Neural crest cell (in vitro differentiated cells): ENCODE measurements at places on chromosomes 5 and 9.

- H3K4me1 ChIP-seq, result no peaks in the 10 kb centered on the region
- H3K36me3 ChIP-seq, result no peaks in the 10 kb centered on the region
- no peak overlapping the region for H3K4me3 ChIP-seq
- H3K27ac ChIP-seq, result no peak overlapping the region
- H3K27me3 ChIP-seq, result no peaks in the 10 kb centered on the region
Measured at GRCh38 chr5:102532123-102532522, 33.3 kb upstream of the SLCO6A1 start.

DNA sequence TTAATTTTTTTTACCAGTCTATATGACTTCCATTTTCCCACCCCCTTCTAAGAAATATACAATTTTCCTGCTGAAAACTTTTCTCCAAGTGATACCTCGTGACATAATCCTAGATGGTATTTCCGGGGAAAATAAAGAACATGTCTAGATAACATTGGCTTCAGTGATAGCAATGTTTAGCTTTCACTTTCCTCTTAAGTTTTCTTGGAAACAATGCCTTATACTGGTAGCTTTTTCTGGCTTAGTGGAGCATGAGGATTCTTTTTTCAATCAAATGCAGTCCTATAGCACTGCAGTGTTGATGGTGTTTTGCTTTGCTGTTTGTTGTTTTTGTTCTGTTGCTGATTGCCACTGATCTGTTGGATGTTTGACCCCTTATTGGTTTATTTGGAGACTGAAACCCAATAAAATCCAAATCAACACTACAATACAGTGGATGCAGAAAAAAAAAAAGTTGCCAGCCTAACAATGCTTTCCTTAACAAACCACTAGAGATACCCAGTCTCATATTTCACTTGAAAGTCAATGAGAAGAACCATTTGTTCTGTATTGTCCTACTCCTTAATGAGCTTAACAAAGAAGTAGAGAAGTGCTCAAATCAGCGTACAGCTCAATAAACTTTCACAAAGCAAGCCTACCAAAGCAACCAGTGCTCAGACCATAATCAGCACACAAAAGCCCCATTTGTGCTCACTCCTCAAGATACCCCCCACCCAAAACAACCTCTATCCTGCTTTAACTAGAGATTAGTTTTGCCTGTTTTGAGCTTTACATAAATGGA lies 74.2 kb upstream of the GRAMD2B start:
- DNase-seq, result no peak
- peak overlapping the region; percentile 71 for H3K27ac ChIP-seq
- peaks cover 59% of the 10 kb centered on the region for H3K4me1 ChIP-seq

GRCh38 chr5:137398751-137399150 lies 100.4 kb downstream of the SPOCK1 start:
- H3K27ac ChIP-seq, result no peak overlapping the region
- H3K4me3 ChIP-seq, result no peak overlapping the region
- H3K36me3 ChIP-seq, result no peaks in the 10 kb centered on the region
- no peaks in the 10 kb centered on the region for H3K4me1 ChIP-seq

GRCh38 chr5:100900796-100901781 lies 2.0 kb downstream of the ST8SIA4 start:
- H3K27ac ChIP-seq, result peak overlapping the region; percentile 82
- DNase-seq, result peak; percentile 31
- no peaks in the 10 kb centered on the region for H3K36me3 ChIP-seq
- peaks cover 61% of the 10 kb centered on the region for H3K27me3 ChIP-seq

DNA sequence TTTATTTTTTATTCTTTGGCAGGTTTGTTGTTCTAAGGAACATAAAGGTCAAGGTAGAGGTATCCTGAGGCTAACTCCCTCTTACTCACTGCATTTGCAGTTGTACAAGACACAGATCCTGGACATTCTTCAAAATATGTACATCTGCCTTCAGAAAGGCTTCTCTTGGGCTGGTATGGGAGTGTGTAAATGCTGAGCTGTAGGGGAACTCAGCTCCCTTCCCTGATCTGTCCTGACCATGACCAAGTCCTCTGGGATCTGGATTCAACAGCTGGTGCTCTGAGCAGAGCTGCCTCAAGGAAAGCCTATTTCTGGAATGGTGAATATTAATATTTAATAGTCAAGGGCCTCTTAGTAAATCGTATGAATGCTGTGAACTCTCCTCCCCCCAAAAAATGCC lies 117.4 kb downstream of the PRKACG start:
- peak overlapping the region; percentile 6 for H3K27ac ChIP-seq
- no peak overlapping the region for H3K4me3 ChIP-seq
- H3K27me3 ChIP-seq, result peaks cover 4% of the 10 kb centered on the region
- DNase-seq, result no peak

GRCh38 chr5:165370794-165371193 lies 1865.4 kb downstream of the MAT2B start:
- no peaks in the 10 kb centered on the region for H3K27me3 ChIP-seq
- no peak for DNase-seq
- H3K4me1 ChIP-seq, result no peaks in the 10 kb centered on the region
- no peak overlapping the region for H3K4me3 ChIP-seq
- H3K27ac ChIP-seq, result no peak overlapping the region

DNA sequence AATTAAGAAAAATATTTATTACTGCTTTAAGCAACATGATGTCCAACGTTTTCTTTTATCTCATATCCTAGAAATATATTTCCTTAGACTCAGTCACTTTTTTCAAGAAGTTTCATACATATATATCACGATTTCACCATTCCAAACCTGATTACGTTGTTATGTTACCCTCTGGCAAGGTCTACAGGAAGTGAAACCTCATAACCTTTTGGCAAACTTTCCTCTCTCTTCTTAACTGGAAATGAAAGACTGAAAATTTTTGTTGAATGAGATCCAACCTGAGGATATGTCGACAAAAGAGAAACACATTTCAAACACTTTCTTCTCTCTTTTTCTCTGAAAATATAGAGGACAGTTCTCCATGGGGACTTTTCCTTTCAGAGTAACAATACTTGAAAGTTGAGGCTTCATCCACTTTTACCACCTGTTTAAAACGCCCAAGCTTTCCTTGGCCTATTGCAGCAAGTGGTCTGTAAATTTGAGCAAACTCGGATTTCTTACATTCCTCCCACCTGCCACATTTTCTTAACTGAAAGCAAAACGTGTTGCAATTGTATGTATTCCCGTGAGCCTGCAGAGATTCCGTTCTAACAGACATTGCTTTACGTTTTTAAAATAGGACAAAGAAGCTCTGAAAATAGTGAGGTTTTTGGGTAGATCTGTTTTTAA lies 298.1 kb downstream of the CETN3 start:
- H3K4me1 ChIP-seq, result peaks cover 11% of the 10 kb centered on the region
- H3K4me3 ChIP-seq, result no peak overlapping the region
- peaks cover 4% of the 10 kb centered on the region for H3K36me3 ChIP-seq
- H3K27me3 ChIP-seq, result no peaks in the 10 kb centered on the region
- H3K27ac ChIP-seq, result no peak overlapping the region

GRCh38 chr5:153211076-153211475 lies 279.4 kb upstream of the GRIA1 start:
- H3K27me3 ChIP-seq, result peaks cover 90% of the 10 kb centered on the region
- H3K4me1 ChIP-seq, result peaks cover 10% of the 10 kb centered on the region
- peaks cover 2% of the 10 kb centered on the region for H3K36me3 ChIP-seq
- H3K27ac ChIP-seq, result no peak overlapping the region

- H3K27ac ChIP-seq, result no peak overlapping the region
- DNase-seq, result no peak
Measured at GRCh38 chr5:141915881-141916336, 7.8 kb upstream of the DELE1 start.

DNA sequence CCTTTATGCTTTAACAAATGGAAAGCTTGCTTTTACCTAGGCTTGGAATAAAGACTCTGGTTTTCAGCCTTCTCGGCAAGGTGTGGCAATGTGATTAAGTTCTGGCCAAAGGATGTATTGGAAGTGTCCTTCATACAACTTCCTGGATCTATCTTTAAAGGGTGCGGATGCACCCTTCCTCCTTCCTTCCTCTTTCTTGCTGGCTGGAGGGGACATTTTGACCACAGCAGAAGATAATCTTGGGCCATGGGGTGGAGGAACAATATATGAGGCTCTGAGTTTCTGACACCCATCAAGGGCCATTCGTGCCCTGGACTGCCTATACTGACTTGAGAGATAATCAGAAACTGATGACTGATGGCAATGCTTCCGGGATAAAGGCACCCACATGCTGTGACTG lies 145.7 kb downstream of the ACER2 start:
- no peak overlapping the region for H3K4me3 ChIP-seq
- DNase-seq, result no peak
- peaks cover 11% of the 10 kb centered on the region for H3K4me1 ChIP-seq
- H3K36me3 ChIP-seq, result peaks cover 4% of the 10 kb centered on the region
- H3K27ac ChIP-seq, result no peak overlapping the region

- no peaks in the 10 kb centered on the region for H3K4me1 ChIP-seq
- no peak overlapping the region for H3K4me3 ChIP-seq
- no peaks in the 10 kb centered on the region for H3K27me3 ChIP-seq
- peaks cover 37% of the 10 kb centered on the region for H3K36me3 ChIP-seq
- no peak for DNase-seq
Measured at GRCh38 chr5:151799407-151799806, 27.7 kb downstream of the G3BP1 start.

- H3K27ac ChIP-seq, result no peak overlapping the region
- DNase-seq, result no peak
- no peaks in the 10 kb centered on the region for H3K4me1 ChIP-seq
- no peak overlapping the region for H3K4me3 ChIP-seq
Measured at GRCh38 chr5:22572941-22573340, 280.2 kb downstream of the CDH12 start.

DNA sequence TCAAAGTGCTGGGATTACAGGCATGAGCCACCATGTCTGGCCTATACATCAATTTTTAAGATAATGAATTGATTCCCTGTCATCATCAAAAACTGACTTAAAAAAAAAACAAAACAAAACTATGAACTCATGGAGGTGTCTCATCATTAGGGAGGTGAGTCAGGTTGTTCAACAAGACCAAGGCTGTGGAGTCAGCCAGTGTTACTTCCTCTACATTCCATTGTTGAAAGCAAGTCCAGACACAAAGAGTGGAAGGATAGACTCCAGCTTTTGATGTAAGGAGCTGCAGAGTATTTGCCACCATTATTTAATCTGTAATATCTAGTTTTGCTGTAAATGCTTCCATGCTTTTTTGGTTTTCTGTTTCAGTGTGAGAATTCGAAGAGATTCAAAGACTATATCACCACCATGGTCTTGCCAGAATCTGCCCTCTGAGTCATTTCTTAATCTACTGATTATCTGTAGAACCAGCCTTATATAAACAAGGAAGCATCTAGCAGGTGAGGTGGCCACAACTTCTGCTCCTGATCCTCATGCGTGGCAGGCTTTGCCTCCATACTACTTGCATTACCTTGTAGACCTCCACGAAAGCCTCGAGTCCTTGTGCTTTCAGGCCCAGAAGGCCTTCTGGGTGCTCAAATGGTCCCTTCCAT lies 156.1 kb downstream of the FGF1 start:
- DNase-seq, result no peak
- H3K4me3 ChIP-seq, result no peak overlapping the region
- H3K36me3 ChIP-seq, result peaks cover 5% of the 10 kb centered on the region
- H3K27ac ChIP-seq, result no peak overlapping the region

DNA sequence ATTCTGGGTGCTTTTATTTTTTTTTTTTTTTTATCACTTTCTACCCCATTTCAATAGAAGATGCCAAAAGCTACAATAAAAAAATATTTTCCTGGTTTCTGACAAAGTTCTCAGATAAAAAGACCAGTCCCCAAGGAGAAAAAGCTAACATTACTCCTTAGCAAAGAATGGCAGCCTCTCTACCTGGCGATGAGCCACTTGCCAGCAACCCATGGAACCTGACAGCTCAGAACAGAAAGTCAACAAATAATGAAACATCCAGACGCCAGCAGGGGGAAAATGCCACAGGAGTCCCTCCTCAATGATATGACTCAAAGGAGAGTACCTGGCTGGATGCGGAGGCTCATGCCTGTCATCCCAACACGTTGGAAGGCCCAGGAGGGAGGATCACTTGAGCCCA lies 123.2 kb downstream of the MYO10 start:
- H3K27me3 ChIP-seq, result no peaks in the 10 kb centered on the region
- H3K36me3 ChIP-seq, result peaks cover 3% of the 10 kb centered on the region
- no peak overlapping the region for H3K4me3 ChIP-seq

DNA sequence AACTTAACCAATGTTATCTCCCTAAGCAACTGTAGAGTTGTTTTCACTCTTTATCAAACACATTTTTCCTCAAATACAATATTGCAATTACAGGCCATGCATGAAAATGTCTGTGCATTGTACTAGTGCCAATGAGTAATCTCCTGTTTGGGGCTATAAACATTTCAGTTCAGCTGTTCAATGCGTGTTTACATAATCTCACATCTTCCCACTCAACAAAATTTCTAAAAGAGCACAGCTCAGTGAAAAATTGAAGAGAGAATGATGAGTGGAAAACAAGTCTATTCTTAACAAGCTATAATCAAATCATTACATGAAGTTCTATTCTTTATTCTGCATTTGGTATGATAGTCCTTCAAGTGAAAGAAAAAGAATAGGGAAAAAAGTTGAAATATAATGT lies 780.5 kb upstream of the CDH9 start:
- no peaks in the 10 kb centered on the region for H3K4me1 ChIP-seq
- no peaks in the 10 kb centered on the region for H3K36me3 ChIP-seq
- no peaks in the 10 kb centered on the region for H3K27me3 ChIP-seq
- no peak overlapping the region for H3K27ac ChIP-seq
- DNase-seq, result no peak
- H3K4me3 ChIP-seq, result no peak overlapping the region

DNA sequence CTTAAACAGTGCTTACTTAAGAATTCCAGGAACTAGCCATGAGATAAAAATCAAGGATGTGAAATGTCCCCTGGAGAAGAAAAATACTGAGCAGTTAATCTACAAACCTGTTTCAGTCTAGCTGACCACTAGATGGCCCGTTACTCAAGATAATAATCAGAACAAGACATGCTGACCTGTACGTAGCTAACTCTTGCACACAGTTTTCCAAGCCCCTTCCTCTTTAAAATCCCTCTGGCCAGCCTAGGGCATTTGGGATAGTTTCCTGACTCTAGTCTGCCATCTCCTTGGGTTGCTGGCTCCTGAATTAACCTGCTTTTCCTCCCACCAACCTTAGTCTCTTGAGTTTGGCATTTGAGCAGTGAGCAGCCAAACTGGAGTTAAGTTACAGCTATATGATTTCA lies 59.2 kb upstream of the TRAF1 start:
- H3K4me3 ChIP-seq, result no peak overlapping the region
- H3K36me3 ChIP-seq, result no peaks in the 10 kb centered on the region
- H3K27me3 ChIP-seq, result no peaks in the 10 kb centered on the region
- H3K27ac ChIP-seq, result no peak overlapping the region

GRCh38 chr5:115257981-115258380 lies 4.7 kb downstream of the PGGT1B start:
- no peak overlapping the region for H3K4me3 ChIP-seq
- no peak overlapping the region for H3K27ac ChIP-seq
- no peaks in the 10 kb centered on the region for H3K36me3 ChIP-seq

- no peak overlapping the region for H3K4me3 ChIP-seq
- H3K27ac ChIP-seq, result no peak overlapping the region
- H3K4me1 ChIP-seq, result peaks cover 11% of the 10 kb centered on the region
- no peaks in the 10 kb centered on the region for H3K27me3 ChIP-seq
- H3K36me3 ChIP-seq, result no peaks in the 10 kb centered on the region
Measured at GRCh38 chr5:55570026-55570425, 35.3 kb upstream of the PLPP1 start.
